KBM-7 (cell line): ENCODE measurements at places on chromosomes 3 and 15.

DNA sequence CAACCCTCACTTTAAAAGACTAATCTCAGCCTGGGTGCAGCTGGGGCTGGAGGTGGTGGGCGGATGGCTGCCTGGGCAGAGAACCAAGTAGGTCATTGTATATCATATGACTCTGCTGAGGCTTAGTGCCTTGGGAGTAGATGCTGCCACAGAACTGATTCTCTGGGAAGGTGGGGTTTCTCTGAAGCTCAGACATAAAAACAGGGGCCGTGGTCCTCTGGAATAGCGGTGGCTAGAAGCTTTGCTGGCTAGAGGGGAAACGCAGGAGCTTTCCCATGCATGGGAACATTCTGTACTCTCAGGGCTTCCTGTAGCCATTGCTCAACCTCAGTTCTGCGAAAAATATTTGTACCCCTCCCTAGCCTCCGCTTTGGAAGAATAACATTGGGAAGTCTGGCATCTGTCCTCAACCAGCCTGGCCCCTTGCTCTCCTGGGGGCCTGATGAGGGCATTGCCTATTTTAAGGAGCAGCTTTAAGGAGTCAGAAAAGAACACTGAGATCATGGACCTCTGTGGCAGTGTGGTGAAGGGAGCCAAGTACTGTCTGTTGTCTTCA is 14.7 kb downstream of the TIMP4 start:
- DNase-seq: no peak

DNA sequence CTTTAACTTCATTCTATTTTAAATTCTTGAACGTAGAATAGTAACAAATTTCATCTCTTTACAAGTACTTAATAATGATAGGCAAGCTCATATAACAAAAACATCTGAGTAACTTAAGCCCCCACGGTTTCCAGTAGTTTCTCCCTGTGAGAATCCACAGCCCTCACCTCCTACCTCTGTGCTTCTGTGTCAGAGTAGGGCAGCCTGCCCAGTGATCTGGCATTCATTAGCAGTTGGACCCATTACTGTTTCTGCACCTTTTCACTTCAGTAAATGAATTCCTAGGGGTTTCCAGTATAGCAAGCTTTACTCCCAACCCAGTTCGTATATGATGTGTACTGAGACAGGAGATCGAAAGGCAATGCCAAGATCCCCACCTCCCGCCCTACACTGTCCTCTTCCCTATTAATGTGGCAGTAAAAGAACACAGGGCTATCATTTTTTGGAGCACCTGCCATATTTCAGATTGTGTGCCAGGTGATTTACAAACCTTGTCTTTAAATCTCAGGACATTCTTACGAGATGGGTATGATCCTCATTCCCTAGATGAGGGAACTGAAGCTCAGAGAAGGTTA is 40.8 kb downstream of the EIF2AK4 start:
- DNase-seq: no peak

- DNase-seq: no peak
These were observed 216.1 kb downstream of the WNT5A start for GRCh38 chr3:55270976-55271375.

- no peak for DNase-seq
These were observed 2.0 kb downstream of the TMEM158 start for GRCh38 chr3:45223889-45224727.

DNA sequence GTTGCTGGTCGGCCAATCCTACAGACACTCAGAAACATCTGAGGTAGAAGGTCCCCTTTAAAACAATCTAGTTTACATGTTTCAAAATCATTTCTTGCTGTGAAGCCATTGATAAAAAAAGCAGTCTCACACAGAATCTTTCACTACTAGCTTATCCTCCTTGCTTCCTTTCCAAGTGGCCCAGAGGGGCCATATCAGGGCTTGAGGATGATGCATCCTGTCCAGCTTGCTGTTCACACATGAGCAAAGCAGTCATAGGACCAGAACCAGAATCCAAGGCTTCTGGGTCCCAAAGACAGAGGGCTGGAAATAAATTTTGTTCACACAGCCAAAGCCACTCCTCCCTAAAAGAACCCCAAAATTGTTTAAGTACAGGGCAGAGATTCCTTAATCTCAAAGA is 9.2 kb upstream of the LYZL4 start:
- DNase-seq: no peak

- DNase-seq: no peak
These were observed 29.4 kb downstream of the ITGA11 start for GRCh38 chr15:68402432-68403160.

GRCh38 chr3:70999730-71000129 is 583.8 kb downstream of the FOXP1 start:
- no peak for DNase-seq

DNA sequence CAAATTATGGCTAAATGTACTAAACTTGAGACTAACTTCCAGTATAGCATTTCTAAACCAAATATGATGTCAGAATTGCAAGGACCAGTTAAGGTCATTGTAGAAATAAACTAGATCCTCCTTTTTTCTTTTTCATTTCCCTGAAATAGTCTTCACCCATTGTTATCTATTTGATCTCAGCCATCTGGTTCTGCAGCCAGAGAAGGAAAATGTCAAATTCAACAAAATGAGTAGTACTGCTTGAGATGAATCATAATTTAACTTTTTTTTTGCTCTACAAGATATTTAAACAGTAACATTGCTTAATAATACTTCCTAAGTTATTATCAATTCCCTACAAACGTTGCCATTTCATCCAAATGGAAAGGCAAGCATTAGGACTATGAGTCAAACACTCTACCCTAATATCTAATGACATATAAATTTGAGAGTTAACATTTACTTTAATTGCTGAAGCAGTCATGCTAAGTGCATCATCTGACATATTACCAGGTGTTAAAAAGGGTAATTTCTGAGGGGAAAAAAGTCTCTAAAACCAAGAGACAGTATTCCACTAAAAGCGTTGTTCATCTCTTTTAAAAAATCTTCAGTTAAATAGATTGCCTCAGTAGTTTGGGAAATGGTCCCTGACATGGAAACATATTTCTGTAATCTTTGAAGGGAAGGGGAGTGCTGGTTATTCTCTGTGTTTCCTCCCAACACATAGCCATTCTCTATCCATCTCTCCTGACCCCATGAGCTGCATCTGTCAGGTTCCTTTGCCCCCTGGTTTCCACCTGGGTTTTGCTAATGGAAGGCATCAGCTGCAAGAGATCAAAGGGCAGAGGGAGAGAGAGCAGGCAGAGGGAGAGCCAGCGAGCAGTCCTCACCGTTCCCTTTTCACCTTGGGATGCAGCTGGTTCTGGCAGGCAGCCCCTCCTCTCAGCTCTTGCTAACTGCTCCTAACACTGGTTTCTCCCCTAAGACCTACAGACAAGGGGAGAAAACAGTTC is 138.5 kb downstream of the ARPP21 start:
- DNase-seq: no peak

DNA sequence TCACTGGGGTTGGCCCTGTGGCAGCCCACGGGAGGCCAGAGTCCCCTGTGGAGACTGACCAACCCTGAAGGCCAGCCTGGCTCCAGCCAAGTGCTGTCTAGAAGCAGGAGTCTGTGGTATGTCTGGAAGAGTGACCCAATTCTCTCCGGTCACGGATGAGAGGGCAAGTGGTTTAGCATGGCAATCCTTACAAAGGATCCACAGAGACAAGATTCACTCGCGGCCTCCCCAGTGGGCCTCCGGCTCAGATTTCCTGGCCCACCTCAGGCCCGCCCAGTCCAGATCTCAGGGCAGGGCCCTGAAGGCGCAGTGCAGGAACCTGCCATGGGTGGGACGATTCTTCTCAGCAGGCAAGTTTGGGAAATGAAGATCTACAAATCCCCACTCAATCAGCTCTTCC is 5.0 kb upstream of the BCL2L10 start:
- DNase-seq: no peak

DNA sequence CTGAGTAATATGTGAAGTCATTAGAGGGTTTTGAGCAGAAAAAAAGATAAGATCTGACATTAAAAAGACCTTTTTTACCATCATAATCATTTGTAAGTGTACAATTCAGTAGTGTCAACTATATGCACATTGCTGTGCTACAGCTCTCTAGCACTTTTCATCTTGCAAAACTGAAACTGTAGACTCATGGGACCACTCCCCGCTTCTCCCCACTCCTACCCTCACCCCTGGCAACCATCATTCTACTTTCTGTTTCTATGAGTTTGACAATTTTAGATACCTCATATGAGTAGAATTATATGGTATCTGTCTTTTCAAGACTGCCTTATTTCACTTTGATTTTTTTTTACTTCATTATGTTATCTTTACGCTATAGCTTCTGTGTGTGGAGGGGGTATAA is 112.8 kb downstream of the NSUN3 start:
- DNase-seq: no peak

DNA sequence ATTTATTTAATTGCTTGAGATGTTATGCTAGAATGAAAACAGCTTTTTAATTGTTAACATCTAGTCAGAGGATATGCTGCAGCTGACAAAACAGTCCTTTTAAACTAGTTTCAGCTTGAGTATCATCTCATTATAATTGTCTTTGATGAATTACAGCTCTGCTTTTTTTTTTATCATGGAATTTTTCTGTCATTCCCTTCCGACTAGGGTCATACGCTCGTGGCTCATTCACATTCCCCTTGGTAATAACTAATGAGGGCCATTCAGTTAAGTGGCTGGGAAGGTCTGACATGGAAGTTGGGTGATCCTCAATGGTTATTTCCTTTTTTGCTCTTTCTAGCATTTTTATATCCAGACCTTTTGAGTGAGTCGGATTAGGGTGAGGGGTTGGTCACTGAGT is 77.0 kb downstream of the PGPEP1L start:
- DNase-seq: no peak

GRCh38 chr15:42736178-42736792 is 643 bp downstream of the CDAN1 start:
- peak; percentile 15 for DNase-seq

- DNase-seq: no peak
These were observed 1.8 kb downstream of the MKRN2 start for GRCh38 chr3:12558706-12559105.

DNA sequence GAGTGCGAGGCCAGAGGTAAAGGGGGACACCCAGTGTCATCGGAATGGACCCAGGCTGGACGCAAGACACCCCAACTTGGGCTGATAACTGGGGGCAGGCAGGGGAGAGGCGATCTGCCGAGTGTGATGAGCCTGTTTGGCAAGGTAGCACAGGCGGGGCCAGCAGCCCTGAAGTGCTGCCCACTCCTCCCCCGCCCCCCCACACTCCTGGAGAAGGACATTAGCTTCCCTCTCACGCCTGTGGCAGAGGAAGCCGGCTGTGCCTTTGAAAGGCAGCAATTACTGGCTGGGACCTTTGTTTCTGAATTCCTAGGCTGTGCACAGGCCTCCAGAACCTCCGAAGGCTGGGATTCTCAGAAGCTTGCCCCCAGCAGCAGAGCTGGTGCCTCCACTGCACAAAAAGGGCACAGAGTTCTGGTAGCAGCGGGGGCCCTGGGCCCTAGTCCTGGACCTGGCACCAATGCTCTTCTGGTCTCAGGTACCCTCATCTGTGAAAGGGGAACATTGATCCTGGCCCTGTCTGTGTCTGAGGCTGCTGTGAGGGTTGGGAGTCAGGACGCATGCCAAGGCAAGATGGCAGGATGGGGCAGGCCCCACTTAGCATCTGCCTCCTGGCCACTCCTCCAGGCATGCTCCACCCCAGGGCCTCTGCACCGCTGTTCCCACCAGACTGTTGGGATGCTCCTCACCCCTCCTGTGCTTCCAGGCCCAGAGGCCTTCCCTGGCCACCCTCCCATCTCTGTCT is 28.6 kb downstream of the IQSEC1 start:
- no peak for DNase-seq

- no peak for DNase-seq
These were observed 27.4 kb downstream of the ARHGEF26 start for GRCh38 chr3:154148541-154148940.

DNA sequence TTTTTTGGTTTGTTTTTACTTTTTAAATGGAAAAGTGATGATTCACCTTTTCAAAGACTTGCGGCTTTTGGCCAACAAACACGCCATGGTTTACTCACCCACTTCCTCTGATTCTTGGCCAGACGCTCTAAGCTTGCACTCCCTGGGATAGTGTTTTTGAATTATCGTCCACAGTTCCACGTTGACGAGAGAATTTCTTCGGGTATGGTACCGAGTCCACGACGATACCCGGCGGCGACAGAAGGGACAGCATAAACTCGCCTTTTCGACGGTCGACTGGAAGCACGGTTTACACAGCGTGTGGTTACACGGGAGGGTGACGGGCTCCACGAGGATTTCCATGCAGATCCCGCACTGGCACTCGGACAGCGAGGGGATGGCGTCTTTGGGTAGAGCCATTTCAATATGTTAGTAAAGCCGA is 783 bp downstream of the RNF168 start:
- DNase-seq: peak; percentile 68

- peak; percentile 13 for DNase-seq
These were observed 430.2 kb downstream of the LPP start for GRCh38 chr3:188584162-188584529.

DNA sequence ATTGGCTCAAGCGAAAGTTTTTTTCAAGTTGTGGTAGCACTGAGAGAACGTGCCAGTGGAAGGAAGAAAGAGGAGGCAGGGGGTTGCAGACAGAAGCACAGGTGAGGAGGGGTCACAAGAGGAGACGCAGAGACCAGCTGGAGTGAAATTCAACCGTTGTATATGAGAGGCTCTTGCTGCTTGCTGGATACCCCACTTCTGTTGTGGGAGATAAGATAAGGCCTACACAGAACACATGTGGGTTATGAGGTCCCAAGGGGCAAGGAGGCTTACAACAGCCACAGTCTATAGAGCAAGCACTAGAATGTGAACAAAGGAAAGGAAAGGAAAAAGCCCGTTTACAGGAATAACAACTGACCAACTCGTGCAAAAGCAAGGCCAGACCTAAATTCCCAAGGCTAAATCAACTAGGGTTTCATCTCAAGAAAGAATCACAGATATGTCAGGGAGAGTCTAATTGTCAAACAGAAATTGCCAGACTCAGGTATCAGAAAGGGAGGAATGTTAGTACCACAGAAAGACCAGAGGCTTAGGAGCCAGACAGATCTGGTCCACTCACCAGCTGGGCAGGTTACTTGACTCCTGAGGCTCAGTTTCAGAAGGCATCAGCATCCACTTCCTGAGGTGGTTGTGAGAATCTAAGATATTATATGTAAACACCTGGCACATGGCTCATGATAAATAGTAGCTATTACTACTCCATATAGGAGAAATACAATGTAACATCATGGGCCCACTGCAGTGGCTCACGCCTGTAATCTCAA is 60.9 kb downstream of the MSL2 start:
- no peak for DNase-seq

- DNase-seq: no peak
These were observed 32.3 kb downstream of the MOBP start for GRCh38 chr3:39499651-39500273.

DNA sequence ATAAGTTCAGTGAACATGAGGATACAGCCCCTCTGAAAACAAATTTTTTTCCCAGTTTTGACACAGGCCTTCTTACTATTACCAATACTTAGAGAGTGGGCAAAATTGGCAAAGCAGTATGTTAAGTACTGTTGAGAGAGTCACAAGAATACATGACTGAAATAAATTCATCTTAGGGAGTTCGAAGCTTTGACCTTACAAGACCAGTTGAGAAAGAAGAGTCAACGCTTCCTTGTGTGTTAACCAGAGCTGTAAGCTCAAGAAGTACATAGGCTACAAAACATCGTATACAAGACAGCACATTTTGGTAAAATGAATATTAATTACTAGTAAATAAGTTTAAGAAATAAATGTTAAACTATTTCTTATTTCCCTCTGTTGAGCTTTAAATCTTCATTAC is 164.4 kb upstream of the RORA start:
- DNase-seq: no peak
